Neural cell (in vitro differentiated cells): ENCODE measurements at places on chromosomes 3 and 15. TPM values are rescaled to one million over a fixed set of nuclear protein-coding genes. Genes with fewer than 3 reads are reported as not detected.

The CRABP1 gene
- polyA plus RNA-seq, result 7.0 and 8.7 TPM in 2 replicates

The CILP gene
- 1.4 and 1.6 TPM in 2 replicates for polyA plus RNA-seq

The SPESP1 gene
- polyA plus RNA-seq, result not detected in 2 replicates

The MYRIP gene
- polyA plus RNA-seq, result 0.64 and 0.76 TPM in 2 replicates

The MOBP gene
- polyA plus RNA-seq, result not detected in 2 replicates

The THOC7 gene
- polyA plus RNA-seq, result 78.3 and 80.9 TPM in 2 replicates

The KCNMB2 gene
- polyA plus RNA-seq, result 0.64 and 0.93 TPM in 2 replicates

The TGM5 gene
- polyA plus RNA-seq, result not detected in 2 replicates

The NRG4 gene
- polyA plus RNA-seq, result 1.4 TPM in 1 of 2 replicates, not detected in the other

The IRAK2 gene
- 0.84 and 1.1 TPM in 2 replicates for polyA plus RNA-seq

The RNF111 gene
- polyA plus RNA-seq, result 20.8 and 25.8 TPM in 2 replicates

The CDHR4 gene
- not detected in 2 replicates for polyA plus RNA-seq
